GM10248 (cell line): ENCODE measurements at places on chromosomes 7 and 10.

DNA sequence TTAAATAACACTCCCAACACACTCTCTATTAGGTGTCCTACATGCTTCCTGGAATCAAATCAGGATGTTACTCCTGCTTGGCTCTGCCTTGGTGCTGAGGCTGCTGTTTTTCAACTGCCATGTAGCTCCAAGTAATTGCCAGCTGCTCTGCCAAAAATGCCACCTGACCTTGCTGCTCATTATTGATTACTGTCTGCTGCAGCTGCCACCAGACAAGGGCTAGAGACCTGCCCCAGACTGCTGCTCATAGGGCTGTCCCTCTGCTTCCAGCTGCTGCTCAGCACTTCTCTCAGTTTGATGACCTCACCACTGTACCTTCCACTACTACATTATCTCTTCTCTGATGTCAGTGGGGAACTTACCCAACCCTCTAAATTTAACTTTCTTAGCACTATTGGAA lies 102.5 kb downstream of the PCLO start:
- DNase-seq, result no peak

- no peak for DNase-seq
These were observed 394.8 kb downstream of the KIF20B start for GRCh38 chr10:90096196-90096595.

GRCh38 chr10:120530699-120531098 lies 73.7 kb downstream of the PLPP4 start:
- no peak for DNase-seq

DNA sequence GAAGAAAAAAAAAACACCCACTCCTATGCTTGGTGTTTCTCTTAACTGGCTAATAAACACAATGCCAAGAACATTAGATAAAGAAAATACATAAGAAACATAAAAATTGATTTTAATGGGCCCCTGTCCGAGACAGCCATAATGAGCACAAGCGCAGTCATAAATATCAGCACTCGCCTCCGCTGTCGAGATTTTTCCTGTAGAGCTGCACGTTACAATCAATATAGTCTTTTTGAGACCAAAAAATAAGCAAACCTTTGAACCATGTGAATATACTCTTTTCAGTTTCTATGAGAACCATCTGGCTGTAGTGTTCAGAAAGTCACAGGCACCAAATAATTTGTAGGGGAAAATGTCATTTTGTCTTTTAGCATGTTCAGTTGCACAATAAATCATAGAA lies 70.1 kb downstream of the MGMT start:
- no peak for DNase-seq

- DNase-seq, result peak; percentile 51
These were observed 12.5 kb upstream of the CALD1 start for GRCh38 chr7:134766779-134767519.

GRCh38 chr10:71821909-71822763 lies 28.9 kb downstream of the PSAP start:
- no peak for DNase-seq

GRCh38 chr10:125081931-125082330 lies 78.4 kb downstream of the CTBP2 start:
- no peak for DNase-seq

DNA sequence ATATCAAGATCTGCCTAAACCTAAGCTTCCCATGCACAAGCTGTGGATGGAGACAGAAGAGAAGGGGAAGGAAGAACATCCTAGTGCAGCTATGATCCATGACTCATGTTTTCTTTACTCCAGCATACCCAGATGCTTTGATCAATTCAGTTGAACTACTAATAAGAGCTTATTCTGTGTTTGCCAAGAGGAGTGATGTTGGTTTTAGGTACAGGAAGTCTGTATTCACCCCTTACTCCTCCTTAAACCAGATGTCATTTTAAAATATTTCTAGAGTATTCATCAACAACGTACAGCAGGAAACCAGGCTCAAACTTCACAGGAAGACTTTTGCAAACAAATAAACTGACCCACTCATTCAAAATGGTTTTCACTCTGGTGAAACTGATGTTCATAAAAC lies 29.2 kb downstream of the PANK1 start:
- no peak for DNase-seq
